AG09309 (cell line): ENCODE measurements at places on chromosomes 3 and 15.

GRCh38 chr3:89983449-89983848 is 876.0 kb downstream of the EPHA3 start:
- DNase-seq: no peak

DNA sequence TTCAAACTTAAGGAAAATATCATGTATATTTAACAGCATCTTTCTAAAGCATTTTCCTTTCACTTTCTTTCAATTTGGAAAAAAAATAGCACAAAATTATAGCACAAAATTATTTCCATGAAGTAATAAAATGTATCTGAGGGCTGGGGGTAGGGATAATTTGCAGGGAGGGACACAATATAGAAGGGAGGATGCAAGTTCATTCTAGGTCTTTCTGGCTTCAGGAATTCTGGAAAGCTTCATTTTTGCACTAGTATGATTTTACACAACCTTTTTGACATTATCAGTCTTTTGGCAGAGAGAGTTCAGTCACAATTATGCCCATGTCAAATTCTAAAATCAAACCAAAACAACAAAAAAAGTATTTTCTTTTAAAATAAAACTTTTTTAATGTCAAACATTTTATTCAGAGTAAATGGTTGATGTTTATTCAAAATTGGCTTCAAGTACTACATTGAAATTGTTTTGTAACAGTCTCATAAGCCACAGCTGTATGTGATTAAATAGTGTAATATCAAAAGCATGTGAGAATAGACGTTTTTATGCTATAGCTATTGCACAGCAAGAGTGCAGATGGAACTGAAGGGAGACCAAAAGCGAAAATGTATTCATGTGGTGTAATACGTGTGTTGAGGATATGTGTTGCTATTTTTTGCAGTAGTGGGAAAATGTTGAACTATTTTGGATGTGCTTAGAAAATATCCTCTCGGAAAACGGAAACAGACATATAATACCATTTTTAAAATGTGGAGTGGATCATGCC is 5.8 kb downstream of the RBMS3 start:
- DNase-seq: no peak

- DNase-seq: no peak
Measured at GRCh38 chr15:94844538-94845389, 613.4 kb downstream of the MCTP2 start.

DNA sequence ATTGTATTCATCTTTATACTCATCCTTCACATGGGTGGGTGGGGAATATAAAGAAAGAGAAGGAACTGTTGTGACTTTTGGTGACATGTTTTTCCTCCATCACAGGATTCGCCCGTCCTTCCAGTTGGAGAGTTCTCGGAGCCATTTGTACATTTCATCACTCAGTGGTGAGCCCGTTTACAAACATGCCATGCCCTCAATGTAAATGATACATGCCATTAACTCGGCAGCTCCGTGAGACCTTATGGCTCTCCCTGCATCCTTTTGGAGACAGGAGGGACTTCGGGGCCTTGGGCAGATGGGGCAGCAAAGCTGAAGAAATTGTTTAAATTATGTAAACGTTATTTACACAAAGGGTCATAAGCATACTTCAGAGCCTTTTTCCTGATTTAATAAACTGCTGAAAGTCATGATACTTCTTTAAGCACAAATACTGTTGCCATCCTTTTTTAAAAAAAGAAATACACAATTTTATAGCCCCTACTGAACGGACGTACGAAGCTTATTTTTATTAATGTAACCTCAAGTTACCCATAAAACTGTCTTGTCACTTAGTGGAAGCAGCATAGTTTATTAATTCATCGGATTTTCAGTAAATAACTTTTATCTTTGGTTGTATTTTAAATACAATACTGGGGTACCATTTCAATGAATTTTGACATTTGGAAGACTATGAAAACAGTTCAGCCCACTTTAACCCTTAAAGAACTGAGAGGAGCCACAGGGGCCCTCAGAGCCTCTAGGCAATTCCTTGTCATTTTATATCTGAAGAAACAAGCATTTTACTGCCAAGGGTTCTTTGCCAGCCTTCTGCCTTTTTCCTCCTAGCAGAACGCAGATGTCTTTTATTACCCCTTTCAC is 55.6 kb upstream of the SKOR1 start:
- no peak for DNase-seq
